ENCODE measurements at places on chromosomes 2 and 18.

DNA sequence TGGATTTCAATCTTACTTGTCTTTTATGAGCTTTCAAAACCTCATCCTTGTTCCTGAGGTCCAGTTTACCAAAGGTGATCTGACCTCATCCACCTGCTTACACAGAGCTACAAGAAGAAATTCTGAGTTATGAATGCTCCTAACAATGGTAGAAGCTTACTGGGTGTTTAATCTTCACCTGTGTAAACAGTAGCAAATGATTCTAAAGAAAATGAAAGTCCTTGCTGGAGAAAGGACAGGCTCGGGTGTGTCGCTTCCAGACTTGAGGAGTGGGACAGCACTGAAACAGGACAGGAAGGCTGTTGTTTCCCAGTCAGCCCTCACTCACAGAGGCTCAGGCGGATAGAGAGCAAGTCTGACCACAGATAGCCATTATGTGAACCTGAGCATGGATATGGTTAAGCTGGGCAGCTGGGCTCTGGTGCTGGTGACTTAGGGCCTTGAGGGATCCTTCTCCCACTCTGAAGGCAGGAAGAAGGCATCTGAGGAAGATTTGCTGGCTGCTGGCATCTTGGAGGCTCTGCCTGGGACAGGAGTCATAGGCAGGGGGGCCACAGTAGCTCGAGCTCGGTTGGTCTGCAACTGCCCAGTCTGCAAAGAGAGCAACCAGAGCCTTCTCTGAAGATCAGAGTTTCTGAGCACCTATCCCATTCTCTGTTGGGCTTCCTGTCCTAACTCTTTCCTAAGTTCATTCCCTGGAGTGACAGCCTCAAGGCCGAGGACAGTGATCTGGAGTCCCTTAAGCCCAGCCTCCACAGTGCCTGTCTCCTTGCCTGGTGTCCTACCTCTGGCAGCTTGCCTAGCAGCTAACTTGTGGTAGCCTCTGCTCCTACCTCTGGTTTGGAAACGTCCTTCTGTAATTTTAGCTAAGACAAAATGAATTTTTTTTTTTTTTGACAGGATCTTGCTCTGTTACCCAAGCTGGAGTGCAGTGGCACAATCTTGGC, 4.0 kb downstream of the DOK1 start:
- no peak for DNase-seq

GRCh38 chr2:15189216-15189615, 371.9 kb downstream of the NBAS start:
- no peak for DNase-seq

DNA sequence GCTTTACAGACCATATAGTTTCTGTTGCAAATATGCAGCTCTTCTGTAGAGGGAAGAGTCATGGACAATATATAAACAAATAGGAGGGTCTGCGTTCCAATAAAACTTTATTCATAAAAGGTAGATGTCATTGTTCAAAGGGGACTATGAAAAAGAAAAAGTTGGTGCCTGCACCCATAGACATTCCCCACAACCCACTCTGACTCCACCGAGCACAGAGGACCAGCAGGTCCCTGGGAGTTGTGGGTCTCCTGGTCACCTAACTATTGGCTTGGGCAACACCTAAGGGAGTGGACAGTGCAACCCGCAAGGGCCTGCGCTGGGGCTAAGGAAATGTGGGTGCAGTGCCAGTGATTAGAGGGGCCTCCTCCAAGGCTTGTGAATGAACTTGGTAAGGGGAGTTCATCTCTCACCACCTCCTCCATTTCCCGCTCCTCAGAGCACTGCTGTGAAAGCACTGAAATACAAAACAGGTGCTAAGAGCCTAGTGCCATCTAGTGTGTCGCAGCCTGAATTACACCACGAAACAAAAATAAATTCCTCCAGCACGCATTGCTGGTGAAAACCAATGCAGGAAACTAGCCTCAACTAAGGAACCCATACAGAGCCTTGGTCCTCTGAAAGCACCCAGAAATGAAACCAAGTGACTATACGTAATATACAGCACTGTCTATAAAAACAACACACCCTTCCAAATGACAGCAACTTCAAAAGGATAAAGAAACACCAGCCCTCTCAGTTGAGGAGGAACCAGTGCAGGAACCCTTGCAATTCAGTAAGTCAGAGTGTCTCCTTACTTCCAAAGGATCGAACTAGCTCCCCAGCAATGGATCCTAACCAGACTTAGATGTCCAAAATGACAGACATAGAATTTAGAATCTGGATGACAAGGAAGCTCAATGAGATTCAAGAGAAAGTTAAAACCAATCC, 166.6 kb downstream of the RNF144A start:
- no peak for DNase-seq

GRCh38 chr2:4668381-4668780, 965.0 kb downstream of the DCDC2C start:
- DNase-seq, result no peak

DNA sequence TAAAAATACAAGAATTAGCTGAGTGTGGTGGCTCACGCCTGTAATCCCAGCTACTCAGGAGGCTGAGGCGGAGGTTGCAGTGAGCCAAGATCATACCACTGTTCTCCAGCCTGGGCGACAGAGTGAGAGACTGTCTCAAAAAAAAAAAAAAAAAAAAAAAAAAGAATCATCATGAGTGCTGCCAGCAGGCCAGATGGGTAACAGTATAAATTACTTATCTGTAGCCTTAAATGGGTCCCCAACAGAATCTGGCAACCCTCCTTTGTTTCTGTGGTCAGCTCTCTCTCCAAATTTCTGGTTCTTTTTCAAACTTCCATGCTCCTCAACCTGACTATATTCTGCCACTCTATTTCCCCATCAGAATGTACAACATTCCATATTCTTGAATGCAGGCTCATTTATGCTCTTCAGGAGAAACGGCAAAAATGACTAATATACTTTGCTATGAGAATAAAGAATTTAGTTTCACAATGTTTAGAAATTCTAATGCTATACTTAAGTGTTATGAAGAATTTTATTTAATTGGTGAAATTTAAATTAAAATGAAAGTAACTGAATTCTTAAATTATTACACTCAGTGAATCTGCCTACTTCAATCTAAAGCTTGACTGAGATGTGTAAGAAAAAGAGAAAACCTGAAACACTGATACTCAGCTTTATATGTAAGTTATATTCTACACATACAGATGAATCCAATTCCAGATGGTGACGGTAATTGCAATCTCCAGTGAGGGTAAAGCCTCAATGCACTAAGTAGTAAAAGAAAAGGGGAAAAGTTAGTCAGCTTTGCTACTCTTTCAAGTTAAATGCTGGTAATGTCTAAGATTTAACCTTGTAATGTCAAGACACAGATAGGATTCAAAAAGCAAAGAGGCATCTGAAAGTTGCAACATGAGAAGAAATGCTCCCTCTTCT, 24.8 kb downstream of the LPIN2 start:
- no peak for DNase-seq

- DNase-seq, result no peak
Measured at GRCh38 chr2:241853651-241854341, 4.9 kb downstream of the PDCD1 start.
